IPS-NIHi11 (cell line): ENCODE measurements at places on chromosomes 16 and 17.

DNA sequence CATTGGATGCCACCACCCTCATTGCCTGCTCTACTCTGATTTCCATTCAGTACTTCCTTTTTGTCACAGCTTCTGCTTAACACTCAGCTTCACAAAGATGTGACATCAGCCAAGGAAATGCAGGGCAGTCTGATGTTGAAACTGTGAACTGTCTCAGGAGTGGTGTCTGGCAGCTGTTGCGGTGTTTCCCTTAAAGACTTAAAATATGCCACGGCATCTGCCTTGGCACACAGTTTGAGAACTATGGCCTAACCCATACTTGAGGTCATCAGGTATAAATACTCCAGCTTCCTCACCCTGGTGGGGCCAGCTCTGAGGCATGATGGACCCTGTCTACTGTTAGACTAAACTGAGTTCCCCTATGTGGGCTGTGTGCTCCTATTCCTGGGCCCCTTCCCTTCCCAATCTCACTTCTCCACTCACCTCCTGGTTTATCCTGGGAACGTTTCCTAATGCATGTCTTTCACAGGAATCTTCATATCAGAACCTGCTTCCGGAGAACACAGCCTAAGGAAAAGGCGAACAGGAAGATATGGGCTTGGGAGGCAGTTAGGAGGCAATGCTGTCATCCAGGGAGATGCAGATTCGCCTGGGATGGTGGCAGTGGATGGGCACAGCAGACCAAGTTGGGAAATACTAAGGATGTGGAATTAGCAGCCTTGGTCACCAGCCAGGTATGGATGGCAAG lies 96.5 kb downstream of the WSCD1 start:
- DNase-seq: no peak

DNA sequence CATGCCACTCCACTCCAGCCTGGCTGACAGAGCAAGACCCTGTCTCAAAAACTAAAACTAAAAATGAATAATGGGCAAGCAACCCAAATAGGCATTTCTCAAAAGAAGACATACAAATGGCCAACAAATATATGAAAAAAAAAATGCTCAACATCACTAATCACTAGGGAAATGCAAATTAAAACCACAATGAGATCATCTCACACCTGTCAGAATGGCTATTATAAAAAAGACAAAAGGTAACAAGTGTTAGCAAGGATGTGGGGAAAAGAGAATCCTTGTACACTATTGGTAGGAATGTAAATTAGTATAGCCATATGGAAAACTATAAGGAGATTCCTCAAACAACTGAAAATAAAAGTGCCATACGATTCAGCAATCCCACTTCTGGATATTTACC lies 7.1 kb upstream of the ERCC4 start:
- DNase-seq: no peak

DNA sequence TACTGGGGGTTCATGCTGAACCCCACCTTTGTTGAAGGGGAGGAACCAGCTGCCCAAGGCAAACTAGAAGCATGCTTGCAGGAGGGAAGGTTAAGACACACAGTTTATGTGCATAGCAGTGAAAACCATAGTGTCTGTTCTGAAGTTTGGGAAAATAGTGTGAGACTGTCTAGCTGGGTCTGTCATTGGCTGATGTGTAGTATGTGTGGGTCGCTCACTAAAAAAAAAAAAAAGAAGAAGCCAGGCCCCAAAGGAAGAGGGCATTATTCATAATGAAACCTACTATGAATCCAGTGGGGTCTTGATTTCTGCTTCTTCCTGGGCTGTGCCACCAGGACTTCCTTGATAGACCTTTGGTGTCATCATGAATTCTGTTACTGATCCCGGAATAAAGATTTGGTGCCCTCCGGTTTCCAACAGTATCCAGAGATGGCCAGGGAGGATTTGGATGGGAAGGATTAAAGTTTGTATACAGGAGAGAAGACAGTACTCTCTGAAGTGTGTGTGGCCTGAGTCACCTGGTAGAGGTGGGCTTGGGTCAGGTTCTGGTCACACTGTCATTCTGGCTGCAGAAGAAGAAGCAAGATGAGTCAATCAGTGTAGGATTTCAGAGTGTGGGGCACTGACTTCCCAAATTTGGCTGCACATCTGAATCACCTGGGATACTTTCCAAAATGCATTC lies 220.3 kb downstream of the PRKCA start:
- no peak for DNase-seq

- no peak for DNase-seq
These were observed 37.5 kb downstream of the SRCIN1 start for GRCh38 chr17:38568274-38568673.

DNA sequence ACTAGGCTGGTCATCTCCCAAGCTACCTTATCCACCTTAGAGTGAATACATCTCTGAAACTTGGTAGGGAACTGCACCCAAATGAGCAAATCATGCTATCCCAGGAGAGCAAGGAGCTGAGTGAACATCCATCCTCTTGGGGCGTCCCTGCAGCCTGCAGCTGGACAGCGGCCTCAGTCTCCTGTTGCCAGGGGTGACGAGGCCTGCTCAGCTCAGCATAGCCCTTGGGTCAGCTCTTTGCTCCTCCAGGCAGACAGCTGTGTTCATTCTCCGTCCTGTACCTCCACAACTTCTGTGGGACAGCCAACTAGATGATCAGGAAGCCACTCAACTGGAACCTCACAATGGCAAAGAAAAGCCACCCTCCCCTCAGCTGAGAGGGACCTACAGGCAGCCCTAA lies 111.9 kb downstream of the SOCS1 start:
- DNase-seq: no peak

- DNase-seq: peak; percentile 43
These were observed 1.9 kb downstream of the HNF1B start for GRCh38 chr17:37742762-37743611.
